Esophagus squamous epithelium (tissue), 5 donors: ENCODE measurements at places on chromosomes 7 and 10. TPM values are rescaled to one million over a fixed set of nuclear protein-coding genes. Genes with fewer than 3 reads are reported as not detected.
A peak's percentile ranks its signal among the peaks of the same experiment; 100 is the strongest.

GRCh38 chr10:13704964-13705363, 118.2 kb downstream of the PRPF18 start:
- H3K27me3 ChIP-seq, result no peaks in the 10 kb centered on the region
- H3K27ac ChIP-seq, result no peak overlapping the region
- peaks cover 24% of the 10 kb centered on the region for H3K4me1 ChIP-seq
- H3K36me3 ChIP-seq, result peaks cover 20% of the 10 kb centered on the region
- DNase-seq, result no peak

GRCh38 chr7:3087243-3087755, 43.6 kb upstream of the CARD11 start:
- DNase-seq, result no peak
- H3K27ac ChIP-seq, result no peak overlapping the region
- no peaks in the 10 kb centered on the region for H3K36me3 ChIP-seq
- H3K4me1 ChIP-seq, result no peaks in the 10 kb centered on the region

- H3K4me3 ChIP-seq, result no peak overlapping the region
- no peaks in the 10 kb centered on the region for H3K27me3 ChIP-seq
- H3K36me3 ChIP-seq, result peaks cover 72% of the 10 kb centered on the region
- no peaks in the 10 kb centered on the region for H3K4me1 ChIP-seq
- DNase-seq, result no peak
These were observed 60.8 kb upstream of the ITGA8 start for GRCh38 chr10:15780353-15781135.

GRCh38 chr7:35576031-35576573, 118.8 kb downstream of the HERPUD2 start:
- DNase-seq, result no peak
- no peaks in the 10 kb centered on the region for H3K27me3 ChIP-seq

- no peak for DNase-seq
- no peak overlapping the region for H3K4me3 ChIP-seq
- H3K27ac ChIP-seq, result no peak overlapping the region
- H3K27me3 ChIP-seq, result no peaks in the 10 kb centered on the region
- H3K36me3 ChIP-seq, result peaks cover 6% of the 10 kb centered on the region
These were observed 3.4 kb downstream of the STAM start for GRCh38 chr10:17647326-17647725.

DNA sequence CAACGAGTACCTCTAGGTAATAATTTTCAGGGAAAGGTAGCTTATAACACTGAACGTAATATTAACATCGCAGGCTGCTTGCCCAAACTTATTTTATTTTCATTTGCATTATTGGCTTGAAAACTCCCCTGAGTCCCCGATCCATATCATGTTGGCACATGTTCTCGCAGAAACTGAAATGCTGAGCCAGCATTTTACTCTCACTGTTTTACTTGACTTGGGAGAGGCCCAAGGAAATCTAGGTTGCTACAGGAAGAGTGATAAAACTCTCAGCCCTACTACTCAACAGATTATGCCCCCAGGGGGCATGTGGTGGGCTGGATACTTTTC, 183.5 kb upstream of the HABP2 start:
- H3K4me3 ChIP-seq, result no peak overlapping the region
- DNase-seq, result no peak
- H3K27ac ChIP-seq, result no peak overlapping the region
- no peaks in the 10 kb centered on the region for H3K36me3 ChIP-seq

GRCh38 chr7:107332488-107333269, 137.2 kb upstream of the GPR22 start:
- peaks cover 5% of the 10 kb centered on the region for H3K36me3 ChIP-seq
- H3K4me3 ChIP-seq, result no peak overlapping the region
- no peaks in the 10 kb centered on the region for H3K4me1 ChIP-seq

- H3K27me3 ChIP-seq, result no peaks in the 10 kb centered on the region
- peaks cover 90% of the 10 kb centered on the region for H3K36me3 ChIP-seq
- H3K4me1 ChIP-seq, result peaks cover 22% of the 10 kb centered on the region
- H3K4me3 ChIP-seq, result no peak overlapping the region
- H3K27ac ChIP-seq, result no peak overlapping the region
These were observed 54.4 kb downstream of the DNAJB6 start for GRCh38 chr7:157391036-157391710.

- no peaks in the 10 kb centered on the region for H3K36me3 ChIP-seq
- no peak overlapping the region for H3K27ac ChIP-seq
- no peaks in the 10 kb centered on the region for H3K27me3 ChIP-seq
- H3K4me3 ChIP-seq, result no peak overlapping the region
These were observed 500.8 kb downstream of the AUTS2 start for GRCh38 chr7:70098905-70099672.

- H3K4me3 ChIP-seq, result no peak overlapping the region
- DNase-seq, result no peak
- no peaks in the 10 kb centered on the region for H3K27me3 ChIP-seq
These were observed 185.6 kb downstream of the LRRC4 start for GRCh38 chr7:127845522-127846214.

DNA sequence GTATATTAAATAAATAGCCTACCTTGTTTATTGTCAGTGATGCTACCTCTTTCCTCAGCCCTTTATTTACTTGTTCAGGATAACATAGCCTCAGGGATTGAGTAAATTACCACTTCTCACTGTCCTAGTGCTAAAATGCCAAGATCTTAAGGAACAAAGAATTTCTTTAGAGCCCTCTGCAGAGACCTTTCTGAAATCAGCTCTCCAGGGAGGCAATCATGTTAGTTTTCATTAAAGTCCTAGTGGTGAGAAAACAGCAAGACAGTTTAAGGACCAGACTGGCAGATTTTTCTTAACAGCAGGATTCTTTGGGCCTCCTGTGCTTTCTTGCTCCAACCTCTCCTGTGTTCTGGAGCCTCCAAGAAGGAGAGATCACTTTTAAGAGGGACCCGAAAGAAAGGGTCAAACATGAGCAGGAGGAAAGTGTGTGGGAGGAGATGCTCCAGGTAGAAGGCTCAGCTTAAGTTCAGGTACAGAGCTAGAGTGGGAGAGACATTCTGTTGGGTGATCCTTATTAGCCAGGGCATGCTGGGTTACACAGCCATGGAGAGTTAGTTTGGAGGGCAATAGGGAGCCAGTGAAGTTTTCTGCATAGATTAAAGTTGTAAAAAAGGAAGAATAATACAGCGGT, 1.2 kb upstream of the PLCE1 start:
- no peak for DNase-seq
- H3K4me3 ChIP-seq, result no peak overlapping the region
- H3K27ac ChIP-seq, result no peak overlapping the region
- H3K4me1 ChIP-seq, result peaks cover 2% of the 10 kb centered on the region

DNA sequence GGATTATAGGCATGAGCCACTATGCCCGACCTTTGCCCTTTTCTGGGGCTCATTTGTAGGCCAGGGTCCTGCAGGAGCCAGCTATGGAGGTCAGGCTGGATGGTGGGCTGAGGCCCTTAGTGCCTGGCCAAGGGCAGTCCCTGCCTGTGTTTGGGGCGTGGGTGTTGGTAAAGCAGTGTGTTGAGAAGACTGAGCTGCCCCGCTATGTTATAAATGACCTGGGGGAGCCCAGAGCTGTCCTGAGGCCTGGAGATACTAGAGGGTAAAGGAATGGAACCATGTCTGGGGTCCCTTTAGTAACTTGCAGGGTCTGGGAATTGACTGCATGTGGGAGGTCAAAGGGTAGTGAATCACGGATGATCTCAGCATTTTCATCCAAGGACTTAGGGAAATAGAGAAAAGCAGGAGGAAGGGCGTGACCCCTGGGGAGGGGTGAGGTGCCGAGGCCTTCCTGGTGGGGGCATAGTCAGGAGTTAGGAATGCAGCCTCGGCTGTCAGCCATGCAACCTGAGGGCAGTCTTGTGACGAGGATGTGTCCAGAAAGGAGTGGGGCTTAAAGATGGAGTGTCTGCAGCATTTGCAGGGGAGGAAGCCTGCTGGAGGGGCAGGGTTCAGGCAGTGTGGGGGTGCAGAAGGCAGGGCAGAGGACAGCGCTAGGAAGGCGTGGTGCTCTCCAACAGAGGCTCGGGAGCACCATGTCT, 31.5 kb downstream of the TMEM248 start:
- peak overlapping the region; percentile 44 for H3K27ac ChIP-seq
- peaks cover 14% of the 10 kb centered on the region for H3K36me3 ChIP-seq
- no peak for DNase-seq
- H3K4me1 ChIP-seq, result peaks cover 11% of the 10 kb centered on the region
- no peak overlapping the region for H3K4me3 ChIP-seq

DNA sequence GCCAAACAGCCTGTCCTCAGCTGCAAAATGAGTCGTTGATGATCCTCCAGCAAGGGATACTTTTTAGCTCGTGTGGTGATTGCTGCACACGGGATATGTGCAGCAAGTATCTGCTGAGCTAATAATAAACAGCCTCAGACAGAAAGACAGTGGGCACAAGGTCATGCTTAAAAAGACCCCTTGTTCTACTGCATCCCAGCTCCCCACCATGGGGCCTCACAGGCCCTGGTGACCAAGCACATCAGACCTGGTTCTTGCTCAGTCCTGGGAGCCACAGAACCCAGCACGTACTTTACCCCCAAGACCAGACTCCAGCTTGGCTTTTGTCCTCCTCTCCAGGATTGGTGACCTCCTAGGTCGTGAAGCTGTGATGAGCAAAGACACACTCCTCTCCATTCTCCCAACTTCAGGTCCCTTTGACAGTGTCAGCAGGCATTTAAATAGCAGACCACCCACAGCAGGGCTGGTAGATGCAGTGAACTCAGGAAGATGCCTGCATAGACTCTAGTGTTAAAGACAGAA, 50.5 kb downstream of the EGFR start:
- no peak overlapping the region for H3K4me3 ChIP-seq
- peaks cover 21% of the 10 kb centered on the region for H3K4me1 ChIP-seq
- no peaks in the 10 kb centered on the region for H3K27me3 ChIP-seq

GRCh38 chr10:48507933-48508790, 96.7 kb downstream of the ARHGAP22 start:
- H3K27ac ChIP-seq, result no peak overlapping the region
- H3K27me3 ChIP-seq, result no peaks in the 10 kb centered on the region
- no peak for DNase-seq
- no peak overlapping the region for H3K4me3 ChIP-seq

DNA sequence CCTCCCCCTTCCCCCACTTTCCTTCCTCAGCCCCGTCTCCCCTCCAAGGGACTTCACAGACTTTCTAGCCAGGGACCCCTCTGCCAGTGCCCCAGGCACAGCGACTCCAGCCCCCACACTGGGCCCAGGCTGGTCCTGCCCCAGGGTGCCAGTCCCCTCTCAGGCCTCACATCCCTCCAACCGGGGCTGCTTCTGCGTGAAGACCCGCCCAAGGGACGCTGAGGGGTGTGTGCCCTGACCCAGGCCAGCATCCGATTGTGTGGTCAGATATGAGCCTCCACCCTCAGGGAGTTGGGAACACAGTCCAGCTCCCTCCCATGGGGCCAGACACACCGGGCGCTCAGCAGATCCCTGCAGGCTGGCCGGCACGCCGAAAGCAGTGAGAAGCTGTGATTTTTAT, 97.0 kb downstream of the MICALL2 start:
- peaks cover 2% of the 10 kb centered on the region for H3K27me3 ChIP-seq
- no peak overlapping the region for H3K27ac ChIP-seq
- no peaks in the 10 kb centered on the region for H3K36me3 ChIP-seq
- DNase-seq, result no peak
- no peaks in the 10 kb centered on the region for H3K4me1 ChIP-seq
- H3K4me3 ChIP-seq, result no peak overlapping the region

DNA sequence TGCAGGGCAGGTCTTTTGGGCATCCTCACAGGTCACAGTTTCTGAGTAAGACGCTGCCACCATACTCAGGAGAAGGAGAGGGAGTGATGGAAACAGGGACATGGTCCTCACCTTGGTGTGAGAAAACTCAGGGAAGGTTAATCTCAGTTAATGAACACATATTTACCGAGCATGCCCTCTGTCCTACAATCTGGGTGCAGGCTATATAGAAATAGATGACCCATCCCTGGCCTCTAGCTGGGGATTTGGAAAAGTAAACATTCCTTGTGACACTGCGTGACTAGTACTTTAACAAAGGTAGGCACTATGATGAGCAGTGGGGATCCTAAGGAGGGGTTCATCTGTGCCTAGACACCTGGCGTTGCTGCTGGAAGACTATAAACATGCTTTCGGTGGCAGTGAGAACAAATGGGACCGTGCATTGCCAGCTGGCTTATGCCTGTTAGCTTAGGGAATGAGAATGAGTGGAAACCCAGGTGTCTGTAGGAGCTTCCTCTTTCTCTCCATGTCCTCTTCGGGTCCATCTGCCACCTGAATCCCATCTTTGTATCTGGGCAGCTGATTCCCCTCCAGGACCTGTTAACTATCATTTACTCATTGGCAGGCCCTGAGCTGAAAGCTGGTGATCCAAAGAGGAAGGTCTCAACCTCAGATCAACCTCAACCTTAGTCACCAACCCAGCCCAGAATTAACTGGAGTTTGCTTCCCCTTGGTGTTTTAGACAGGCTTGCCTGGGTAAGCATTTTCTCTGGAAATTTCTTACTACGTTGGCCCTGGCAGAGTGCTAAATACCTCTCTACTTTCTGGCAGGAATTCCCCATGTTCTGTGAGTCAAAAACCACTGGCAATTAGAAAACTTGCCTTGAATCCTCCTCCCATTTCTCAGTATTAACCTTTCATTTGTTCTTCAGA, 794 bp downstream of the MBL2 start:
- no peak overlapping the region for H3K4me3 ChIP-seq
- H3K4me1 ChIP-seq, result no peaks in the 10 kb centered on the region

DNA sequence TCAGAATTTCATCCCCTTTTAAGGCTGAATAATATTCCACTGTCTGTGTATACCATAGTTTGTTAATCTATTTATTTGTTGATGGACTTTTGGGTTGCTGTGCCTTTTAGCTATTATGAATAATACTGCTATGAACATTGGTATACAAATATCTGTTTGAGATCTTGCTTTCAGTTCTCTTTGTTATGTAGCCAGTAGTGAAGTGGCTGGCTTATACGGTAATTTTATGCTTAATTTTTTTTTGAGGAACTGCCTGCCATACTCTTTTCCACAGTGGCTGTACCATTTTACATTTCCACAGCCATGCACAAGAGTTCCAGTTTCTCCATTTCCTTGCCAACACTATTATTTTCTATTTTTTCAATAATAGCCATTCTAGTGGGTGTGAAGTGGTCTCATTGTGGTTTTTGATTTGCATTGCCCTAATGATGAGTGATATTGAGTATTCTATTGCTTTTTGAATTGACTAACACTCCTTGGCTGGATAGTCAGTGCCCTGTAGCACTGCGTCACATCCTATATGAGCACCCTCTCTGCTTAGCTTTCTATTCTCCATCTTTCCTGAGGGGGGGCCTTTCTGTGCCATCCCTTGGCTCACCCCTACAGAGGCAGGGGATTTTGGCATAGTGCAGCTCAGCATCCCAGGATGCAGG, 29.4 kb upstream of the RAPGEF5 start:
- H3K4me3 ChIP-seq, result no peak overlapping the region
- H3K4me1 ChIP-seq, result no peaks in the 10 kb centered on the region
- DNase-seq, result no peak
- no peak overlapping the region for H3K27ac ChIP-seq
- H3K27me3 ChIP-seq, result no peaks in the 10 kb centered on the region

- no peak overlapping the region for H3K4me3 ChIP-seq
- H3K36me3 ChIP-seq, result no peaks in the 10 kb centered on the region
- H3K27me3 ChIP-seq, result no peaks in the 10 kb centered on the region
These were observed 231.8 kb downstream of the KCNMA1 start for GRCh38 chr10:77405771-77406241.

The SLC25A40 gene
- total RNA-seq, result 11.5 TPM

The ELAPOR2 gene
- 4.5 TPM for total RNA-seq

The STEAP2 gene
- 15.4 TPM for total RNA-seq

The CDK5 gene
- total RNA-seq, result 5.1 TPM
